ENCODE measurements at places on chromosomes 1 and 21.

DNA sequence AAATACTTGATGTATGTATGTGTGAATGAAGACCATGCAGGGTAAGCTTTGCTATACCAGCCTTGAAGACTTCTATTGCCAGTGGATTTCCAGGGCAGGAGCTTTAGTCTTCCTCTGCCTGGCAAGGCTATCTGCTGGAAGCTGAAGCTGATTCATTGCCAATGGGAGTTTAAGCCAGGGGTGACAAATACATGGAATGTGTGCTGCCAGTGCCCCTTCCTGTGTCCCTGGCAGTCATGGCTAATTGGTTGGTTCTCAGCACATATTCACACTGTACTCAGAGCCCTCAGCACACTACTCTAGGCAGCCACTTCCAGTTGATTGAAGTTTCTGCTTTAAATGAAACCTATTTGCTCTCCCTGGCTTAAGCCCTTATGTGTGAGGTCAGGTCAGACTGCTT lies 1.5 kb downstream of the ZSCAN20 start:
- no peak for DNase-seq

- no peak for DNase-seq
These were observed 33.0 kb downstream of the CAMK1G start for GRCh38 chr1:209616366-209617046.

GRCh38 chr1:63010913-63011660 lies 227.2 kb downstream of the ATG4C start:
- DNase-seq: no peak

DNA sequence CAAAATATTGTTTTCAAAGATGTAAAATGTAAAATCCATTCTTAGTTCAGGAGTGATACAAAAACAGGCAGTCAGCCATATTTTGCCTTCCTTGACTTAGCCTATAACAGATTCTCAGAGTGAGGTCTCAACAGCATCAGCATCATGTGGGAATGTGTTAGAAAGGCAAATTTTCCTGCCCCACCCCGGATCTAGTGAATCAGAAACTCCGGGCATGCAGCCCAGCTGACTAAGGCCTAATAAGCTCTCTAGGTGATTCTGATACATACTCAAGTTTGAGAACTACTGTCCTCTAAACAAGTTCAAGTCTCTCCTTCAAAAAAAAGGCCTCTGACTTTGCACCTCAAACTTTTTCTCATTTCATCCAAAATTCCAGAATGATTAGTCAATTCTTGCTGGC lies 46.9 kb upstream of the PRRC2C start:
- no peak for DNase-seq

Measured in midbrain (tissue), 1 donor.